Osteoblast (primary cell): ENCODE measurements at places on chromosomes 12 and 14. TPM values are rescaled to one million over a fixed set of nuclear protein-coding genes. Genes with fewer than 3 reads are reported as not detected.

DNA sequence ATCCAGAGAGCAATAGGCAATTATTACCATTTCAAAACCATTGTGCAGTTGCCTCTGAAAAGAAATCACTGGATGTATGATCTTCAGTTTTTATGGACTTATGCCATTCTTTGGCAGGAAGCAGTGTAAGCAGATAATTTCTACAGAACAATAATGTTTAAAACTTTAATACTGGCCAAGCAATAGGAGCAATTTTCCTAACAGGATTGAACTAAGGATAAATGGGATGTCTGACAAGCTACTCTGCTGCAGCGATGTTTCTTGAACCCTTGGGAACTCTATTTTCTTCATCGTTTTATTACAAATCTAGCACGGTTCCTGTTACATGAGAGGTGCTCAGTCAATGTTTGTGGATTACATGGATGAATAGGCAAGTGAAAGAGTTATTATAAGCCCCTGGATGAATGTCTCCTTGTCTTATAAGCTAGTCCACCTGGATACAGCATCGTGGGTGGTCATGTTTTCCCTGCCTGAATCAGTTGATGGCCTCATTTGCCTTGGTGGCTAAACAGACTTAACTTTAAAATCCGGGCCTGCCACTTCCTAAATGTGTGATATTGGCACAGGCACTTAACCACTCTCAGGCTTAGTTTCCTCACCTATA lies 68.2 kb upstream of the MDM1 start:
- no peak for DNase-seq

- DNase-seq = no peak
Observed at GRCh38 chr12:27345376-27345775, 12.7 kb downstream of the BMAL2 start.

GRCh38 chr14:103144085-103144484 lies 20.8 kb downstream of the TNFAIP2 start:
- no peak for DNase-seq

Gene RBM19
- total RNA-seq = 21.2 and 27.5 TPM in 2 replicates

- no peak for DNase-seq
Observed at GRCh38 chr12:51941011-51941581, 10.4 kb upstream of the ACVR1B start.

Gene KRT74
- not detected in 2 replicates for total RNA-seq

DNA sequence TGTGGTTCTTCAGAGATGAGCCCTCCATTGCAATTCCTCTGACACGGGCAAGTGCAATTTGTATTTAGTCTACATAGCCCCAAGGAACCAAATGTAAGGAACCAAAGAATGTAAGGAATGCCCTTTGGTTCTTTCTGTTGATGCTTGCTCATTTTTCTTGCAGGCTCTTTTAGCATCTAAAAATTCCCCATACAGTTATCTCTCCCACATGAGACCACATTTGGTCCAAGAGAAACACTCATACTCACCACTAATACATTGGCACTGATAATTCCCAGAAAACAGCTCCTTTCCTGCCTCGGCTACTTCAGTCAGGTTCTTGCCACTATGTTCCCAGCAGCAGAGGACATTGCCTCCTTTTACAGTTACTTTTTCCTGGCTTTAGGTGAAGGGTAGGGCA lies 332.6 kb downstream of the AEBP2 start:
- DNase-seq = peak; percentile 82

Gene OR4E1
- not detected in 2 replicates for total RNA-seq

- DNase-seq = no peak
Observed at GRCh38 chr14:63800083-63800482, 52.7 kb upstream of the SYNE2 start.

Gene NRDE2
- 10.3 and 11.2 TPM in 2 replicates for total RNA-seq

GRCh38 chr14:81269100-81269978 lies 48.6 kb upstream of the GTF2A1 start:
- peak; percentile 81 for DNase-seq

DNA sequence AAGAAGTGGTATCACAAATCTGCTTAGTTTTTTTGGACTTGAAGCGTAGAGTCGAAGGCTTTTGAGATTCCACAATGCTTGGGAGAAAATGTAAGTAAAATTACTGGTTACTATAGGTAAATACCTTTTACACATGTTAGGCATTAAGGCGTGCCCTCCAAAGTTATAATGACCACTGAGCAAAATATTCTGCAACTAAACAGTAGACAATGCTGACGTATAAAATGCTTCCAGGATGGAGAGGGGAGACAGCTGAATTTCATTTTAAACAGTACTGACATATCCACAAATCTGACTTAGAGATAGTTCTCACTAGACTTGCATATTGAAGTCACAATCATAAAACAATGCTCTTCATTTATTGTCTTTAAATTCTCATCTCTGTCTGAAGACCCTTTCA lies 144.5 kb upstream of the DCN start:
- no peak for DNase-seq

- DNase-seq = peak; percentile 68
Observed at GRCh38 chr14:76761960-76762410, 717 bp downstream of the VASH1 start.

DNA sequence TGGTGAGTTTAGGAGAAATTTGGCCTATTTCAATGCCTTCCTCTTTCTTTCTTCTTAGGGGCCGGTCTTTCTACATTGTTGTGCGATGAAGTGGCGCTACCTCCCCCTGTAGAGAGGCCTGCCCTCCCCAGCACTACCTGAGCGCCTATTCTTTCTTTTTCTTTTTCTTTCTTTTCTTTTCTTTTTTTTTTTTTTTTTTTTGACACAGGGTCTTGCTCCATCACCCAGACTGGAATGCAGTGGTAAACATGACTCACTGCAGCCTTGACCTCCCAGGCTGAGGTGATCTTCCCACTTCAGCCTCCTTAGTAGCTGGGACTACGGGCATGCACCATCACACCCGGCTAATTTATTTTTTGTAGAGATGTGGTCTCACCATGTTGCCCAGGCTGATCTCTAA lies 136.1 kb upstream of the MAX start:
- DNase-seq = no peak
